ENCODE measurements at places on chromosomes 16 and 17.

DNA sequence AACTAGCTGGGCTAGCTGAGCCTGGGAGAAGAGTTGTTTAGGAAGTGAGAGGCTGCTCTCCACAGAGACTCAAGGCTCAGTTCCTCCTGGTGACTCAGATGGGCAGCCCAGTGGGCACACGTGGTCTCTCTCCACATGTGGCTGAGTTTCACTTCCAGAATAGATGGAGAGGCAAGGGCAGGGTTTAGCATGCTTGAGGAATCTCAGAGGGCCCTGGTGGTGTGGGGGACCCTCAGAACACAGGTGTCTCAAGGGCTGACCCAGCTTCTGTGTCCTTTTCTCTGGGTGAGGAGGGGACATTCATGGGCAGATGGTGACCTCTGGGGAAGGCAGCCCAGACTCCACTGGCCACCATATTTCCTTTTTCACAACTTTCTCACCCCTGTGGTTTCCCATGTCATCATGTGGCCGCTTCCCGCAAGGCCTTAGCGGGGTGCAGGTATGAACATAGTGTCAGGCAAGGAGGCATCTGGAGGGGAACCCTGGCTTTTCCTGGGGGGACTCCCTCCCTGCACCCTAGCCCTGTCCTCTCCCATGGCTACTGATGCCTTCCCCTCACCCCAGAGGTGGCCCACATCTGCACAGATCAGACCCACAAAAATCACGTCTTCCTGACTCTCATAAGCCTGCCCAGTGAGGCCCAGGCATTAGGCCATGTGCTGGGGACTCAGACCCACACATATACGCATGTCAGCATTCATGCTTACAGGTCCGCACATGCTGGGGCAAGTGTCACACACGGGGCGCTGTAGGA is 3.3 kb downstream of the GRN start:
- DNase-seq: no peak

DNA sequence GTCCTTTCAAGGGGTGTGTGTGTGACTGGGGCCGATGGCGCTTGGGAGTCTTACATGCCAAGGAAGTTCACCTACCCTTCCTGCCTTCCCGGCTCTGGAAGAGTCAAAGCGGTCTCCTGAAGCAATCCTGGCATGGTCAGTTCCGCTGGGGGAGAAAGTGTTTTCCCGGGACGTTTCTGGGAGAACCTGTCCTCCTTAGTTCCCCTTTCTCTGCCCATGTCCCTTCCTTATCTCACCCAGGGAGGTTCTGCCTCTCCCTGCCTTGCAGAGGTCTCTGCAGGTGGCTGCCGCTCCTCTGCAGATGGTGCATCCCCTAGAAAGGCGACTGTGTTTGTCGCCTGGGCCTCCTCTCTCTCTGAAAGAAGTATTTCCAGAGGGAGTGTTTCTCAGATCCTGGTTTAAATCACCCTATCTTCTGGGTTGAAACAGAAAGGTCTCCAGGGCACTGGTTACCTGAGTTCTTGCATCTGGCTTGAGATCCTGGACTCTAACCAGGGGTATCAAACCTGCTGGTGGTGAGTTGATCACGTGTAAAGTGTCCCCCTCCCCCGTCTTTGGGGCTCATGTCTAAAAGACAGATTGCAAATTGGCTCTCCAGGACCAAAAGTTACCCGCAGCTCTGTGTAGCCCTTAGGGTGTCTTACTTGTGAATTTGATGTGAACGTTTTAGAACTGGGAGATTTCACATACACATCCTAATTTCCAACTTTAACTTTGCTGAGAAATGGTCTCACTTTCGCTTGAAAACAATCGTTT is 1.9 kb downstream of the PRKCB start:
- DNase-seq: no peak

GRCh38 chr17:29618272-29619065 is 4.2 kb downstream of the CORO6 start:
- DNase-seq: no peak

GRCh38 chr17:45430738-45431530 is 1.7 kb downstream of the ARHGAP27 start:
- no peak for DNase-seq

DNA sequence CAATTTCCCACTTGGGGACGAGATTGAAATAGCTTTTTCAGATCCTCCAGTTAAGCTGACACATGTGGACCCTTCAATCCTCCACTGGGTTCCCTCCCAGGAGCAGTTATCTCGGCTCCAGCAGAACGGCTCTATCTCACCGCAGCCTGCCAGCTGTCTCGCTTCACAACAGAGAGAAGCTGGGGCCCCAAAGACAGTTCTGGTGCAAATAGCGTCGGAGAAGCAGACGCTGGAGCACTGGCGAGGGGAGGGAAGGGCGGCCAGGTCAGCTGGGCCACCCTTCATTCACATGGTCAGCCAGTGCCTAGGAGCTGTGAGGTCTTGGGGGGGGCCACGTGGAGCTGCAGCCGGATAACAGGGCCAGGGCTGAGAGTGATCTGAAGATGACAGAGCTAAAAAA is 141.3 kb upstream of the SDK2 start:
- DNase-seq: no peak

GRCh38 chr17:54933921-54934320 is 33.3 kb downstream of the TOM1L1 start:
- DNase-seq: no peak

DNA sequence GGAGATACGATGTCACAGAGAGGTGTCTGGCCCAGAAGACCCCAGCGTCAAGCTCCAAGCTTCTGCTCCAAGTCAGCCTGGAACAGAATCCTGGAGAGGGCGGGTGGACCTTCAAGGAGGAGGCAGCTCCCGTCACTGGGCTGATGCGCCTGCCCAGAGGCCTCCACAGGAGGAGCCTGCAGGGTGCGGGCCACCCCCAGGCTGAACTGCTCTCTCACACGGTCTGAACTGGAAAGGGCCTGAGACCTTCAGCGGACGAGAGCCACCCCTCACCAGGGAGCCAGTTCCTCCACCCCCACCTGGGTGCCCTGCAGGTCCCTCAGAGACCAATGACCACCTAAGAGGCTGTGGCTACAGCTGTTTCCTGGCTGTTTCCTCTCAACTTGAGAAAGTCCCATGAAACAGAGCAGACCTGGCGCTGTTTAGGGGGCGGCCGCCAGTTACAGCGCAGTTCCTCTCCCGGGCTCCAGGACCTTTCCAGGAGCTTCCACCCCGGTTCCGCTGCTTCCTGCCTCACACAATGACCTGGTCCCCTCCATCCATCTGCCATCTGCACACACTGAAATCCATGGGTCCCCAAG is 36.0 kb upstream of the KLHDC4 start:
- DNase-seq: no peak

DNA sequence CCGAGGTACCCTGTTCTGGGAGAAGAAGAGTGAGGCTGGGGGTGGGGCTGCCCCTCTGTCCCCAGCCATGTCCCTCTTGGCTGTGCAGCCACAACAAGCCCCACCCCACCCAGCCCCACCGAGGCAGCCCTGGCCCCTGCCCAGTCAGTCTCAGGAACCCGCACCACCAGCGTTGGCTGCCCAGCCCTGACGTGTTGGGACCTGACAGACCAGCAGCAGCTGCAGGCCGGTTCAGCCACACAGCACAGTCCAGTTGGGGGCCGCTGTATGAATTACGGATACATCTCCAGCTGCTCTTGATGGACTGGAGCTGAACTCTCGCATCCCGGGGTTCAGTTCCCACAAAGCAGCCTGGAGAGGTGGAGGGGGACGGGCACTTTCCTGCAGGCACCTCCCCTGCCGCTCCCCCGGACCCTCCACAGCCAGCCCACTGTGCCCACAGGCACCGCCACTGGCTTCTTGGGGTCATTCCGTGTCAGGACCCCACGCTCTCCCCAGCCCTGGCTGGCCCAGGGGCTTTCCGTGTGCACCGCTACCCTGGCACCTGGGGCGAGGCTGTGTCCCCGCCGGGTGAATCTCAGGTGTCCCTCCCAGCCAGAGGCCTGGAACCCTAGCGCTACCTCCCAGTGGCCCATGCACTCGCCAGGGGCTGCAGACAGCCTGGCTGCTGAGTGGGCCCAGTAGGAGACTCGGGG is 7.1 kb downstream of the CDH15 start:
- DNase-seq: no peak

DNA sequence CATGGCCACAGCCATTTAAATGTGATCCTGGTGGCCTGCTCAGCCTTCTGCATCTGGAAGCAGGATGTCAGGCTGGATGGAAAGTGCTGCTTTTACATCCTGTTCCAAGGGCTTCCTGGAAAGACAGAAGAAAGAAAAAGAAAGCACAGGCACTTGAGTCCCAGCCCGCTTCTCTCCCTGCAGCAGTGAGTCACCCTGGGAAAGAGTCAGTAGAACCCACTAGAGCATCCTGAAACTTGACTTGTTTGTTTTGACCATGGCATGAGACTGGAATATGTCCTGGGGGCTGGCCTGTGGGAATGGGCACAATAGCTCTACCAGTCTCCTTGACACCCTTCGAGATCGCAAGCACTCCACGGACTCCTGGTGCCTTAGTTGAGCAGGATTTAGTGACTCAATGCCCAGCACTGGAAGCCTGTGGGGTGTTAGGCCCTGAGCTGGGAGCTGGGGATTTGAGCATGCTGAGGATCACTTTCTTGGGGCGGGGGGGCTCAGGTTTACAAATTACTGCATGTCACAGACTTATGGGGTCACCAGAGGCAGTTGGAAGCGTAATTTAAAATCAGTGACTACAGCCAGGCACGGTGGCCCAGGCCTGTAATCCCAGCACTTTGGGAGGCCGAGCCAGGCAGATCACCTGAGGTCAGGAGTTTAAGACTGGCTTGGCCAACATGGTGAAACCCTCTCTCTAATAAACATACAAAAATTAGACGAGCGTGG is 22.1 kb upstream of the GNA13 start:
- no peak for DNase-seq

DNA sequence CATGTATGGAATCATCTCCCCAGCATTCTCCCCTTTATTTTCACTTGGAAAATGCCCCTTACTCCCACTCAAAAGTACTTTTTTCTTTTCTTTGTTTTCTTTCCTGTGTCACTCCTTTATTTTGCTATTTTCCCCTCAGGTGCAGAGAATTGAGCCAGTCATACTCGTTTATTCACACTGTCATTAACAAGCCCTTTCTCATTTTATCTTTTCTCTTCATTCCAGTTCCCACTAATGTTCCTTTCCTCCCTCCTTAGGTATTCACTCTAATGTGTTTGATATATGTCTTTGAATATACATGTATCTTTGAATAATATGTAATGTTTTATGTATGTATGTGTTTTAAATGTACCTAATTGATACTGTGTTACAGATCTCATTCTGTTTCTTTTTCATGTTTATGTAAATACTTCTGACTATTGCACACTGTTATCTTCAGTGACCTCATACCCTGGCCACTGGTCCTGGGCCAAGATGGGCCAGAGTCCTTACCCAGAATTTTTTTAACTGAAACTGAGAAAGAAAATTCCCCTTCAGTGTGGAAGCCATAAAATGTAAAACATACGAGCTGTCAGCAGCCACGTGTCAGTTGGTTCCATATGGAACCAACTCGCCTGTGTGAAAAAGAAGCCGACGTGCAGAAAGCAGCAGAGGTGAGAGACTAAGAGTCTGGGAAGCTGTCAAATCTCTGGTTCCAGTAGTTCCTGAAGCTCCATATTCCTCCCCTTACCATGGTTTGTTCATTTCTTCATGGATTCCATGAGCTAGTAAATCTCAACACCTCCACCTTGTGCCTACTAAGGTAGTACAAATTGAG is 5.8 kb downstream of the SRR start:
- DNase-seq: no peak

DNA sequence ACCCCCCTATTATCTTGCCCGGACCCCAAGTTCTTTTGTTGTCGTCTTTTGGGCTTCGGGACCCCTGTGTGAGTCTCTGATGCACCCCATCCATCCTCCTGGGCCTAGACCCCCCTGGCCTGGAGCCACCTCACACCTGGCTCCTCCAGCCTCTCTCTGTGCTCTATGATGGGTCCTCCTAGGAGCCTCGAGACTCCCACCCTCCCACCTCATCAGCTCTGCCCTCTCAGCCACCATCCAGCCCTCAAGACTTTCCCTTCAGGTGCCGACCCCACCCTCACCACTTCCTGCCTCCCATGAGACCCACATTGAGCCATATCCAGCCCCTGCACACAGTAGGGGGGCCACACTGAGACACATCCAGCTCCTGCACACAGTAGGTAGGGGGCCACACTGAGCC is 8.7 kb upstream of the ATP2A3 start:
- DNase-seq: no peak

DNA sequence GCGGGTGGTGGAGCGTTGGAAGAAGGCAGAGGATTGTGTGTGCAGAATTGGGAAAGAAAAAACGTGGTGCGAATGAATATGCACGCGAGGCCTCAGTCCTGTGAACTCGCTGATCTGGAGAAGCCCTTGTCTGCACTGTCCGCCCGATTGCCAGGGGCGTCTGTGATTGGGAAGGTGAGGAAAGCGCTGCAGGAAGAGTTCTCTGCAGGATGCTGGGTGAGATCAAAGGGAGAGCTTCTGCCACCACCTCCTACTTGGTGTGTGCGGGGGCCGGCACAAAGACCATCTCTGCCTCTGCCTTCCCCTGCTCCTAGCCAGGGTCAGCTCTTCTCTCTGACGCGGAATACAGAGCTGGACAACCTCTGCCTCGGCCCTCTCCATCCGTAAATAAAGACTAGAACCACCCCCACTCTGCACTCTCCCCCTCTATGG is 841 bp upstream of the RAB5C start:
- DNase-seq: no peak

DNA sequence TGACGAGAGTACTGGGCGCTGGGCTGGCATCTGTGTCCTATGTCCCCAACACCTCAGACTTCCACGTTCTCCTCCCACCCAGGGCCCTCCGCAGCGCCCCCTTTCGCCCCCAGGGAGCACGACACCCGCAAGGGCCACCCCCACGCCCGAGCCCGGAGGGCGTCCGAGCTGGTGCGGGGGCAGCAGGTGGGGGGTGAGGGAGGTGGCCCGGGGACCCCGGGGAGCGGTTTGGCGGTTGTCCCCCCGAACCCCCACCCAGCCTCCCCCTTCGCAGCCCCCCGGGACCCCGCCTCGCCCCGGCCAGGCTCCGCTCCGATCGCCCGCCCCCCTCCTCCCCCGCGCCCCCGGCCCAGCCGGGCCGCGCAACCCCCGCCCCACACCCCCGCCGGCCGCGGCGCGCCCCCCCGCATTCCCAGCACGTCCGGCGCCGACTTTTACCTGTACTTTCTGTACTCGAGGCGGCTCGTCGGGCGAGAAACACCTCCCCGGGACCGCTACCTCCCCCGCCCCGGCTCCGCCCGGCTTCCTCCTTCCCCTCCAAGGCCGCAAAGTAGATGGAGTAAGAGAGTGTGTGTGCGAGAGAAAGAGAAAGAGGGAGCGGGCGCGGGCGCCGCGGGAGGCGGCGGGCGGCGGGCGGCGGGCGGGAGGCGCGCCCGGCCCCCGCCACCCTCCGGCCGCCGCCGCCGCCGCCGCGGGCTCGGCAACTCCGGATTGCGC is 901 bp downstream of the CDYL2 start:
- peak; percentile 14 for DNase-seq
